Substantia nigra (tissue), 51 donors: ENCODE measurements at places on chromosomes 12 and 14.

GRCh38 chr14:85688006-85688405 is 158.1 kb downstream of the FLRT2 start:
- no peak for DNase-seq

- no peak for DNase-seq
These were observed 547 bp downstream of the ZNF140 start for GRCh38 chr12:133081159-133081780.

DNA sequence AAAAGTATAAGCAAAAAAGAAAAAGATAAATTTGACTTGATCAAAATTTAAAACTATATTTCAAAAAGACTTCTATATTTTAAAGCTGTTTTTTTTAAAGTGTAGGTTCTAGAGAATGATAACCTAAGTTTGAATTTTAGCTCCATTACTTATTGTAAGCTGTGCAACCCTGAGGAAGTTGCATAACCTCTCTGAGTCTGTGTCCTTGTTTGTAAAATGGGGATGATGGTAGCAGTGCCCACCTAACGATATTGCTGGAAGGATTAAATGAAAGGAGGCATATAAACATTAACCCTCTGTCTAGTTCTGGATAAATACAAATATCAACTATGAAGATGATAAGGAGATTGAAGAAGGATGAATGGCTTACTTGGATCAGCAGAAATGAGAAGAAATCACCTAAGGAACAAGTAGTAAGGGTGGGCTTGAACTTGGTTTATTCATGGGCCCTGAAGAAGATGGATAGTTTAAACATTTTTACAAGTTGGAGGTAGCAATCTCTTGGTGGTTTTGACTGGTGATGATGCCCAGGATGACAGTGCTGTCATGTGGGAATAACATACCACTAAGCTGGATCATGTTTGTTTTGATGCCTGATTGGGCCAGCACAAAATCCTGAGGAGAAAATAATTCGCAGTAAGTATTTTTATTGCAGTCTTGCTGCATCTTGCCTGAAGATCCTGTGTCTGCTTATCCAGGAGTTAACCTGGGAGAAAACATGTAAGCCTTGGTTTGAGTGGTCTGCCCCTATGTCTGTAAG is 35.0 kb downstream of the TXNRD1 start:
- DNase-seq = no peak

- DNase-seq = no peak
These were observed 163.5 kb downstream of the AACS start for GRCh38 chr12:125228519-125229260.

- DNase-seq = peak; percentile 50
These were observed 1.1 kb downstream of the ADSS1 start for GRCh38 chr14:104724981-104725771.
